Activated gamma-delta T cell treated with Interleukin-2 at 50 U/mL for 16 hours (primary cell): ENCODE measurements at places on chromosomes 6 and 20.
A peak's percentile ranks its signal among the peaks of the same experiment; 100 is the strongest.

- DNase-seq: no peak
These were observed 532.1 kb upstream of the JAG1 start for GRCh38 chr20:11205769-11206362.

DNA sequence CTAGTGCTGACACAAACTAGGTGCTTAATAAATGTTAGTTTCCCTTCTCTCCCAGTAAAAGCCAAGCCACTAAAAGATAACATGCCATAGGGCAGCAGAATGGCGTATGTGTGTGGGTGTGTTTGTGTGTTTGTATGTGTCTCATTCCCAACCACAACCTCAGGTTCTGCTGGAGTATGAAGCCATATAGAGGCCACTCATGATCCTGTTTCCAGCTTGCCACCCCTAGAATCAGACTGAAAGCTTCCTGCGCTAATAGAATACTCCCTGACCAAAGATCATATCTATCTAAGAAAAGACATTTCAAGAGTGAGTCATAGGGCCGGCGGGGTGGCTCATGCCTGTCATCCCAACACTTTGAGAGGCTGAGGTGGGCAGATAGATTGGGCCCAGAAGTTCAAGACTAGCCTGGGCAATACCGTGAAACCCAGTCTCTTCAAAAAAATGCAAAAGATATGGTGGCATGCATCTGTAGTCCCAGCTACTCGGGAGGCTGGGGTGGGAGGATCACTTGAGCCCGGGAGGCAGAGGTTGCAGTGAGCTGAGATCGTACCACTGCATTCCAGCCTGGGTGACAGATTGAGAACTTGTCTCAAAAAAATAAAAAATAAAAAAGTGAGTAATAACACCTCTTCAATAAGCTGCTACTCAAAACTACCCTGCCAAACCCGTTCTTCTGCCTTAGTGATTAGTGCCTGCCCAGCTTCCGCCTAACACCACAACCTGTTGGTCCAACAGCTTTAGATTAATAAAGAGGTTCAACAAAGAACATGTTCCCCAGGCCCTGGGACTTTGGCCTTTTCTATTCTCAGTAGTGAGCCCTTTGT, 11.8 kb upstream of the SNRPC start:
- no peak for DNase-seq

- DNase-seq: no peak
These were observed 199.1 kb downstream of the SCP2D1 start for GRCh38 chr20:19012676-19013075.

DNA sequence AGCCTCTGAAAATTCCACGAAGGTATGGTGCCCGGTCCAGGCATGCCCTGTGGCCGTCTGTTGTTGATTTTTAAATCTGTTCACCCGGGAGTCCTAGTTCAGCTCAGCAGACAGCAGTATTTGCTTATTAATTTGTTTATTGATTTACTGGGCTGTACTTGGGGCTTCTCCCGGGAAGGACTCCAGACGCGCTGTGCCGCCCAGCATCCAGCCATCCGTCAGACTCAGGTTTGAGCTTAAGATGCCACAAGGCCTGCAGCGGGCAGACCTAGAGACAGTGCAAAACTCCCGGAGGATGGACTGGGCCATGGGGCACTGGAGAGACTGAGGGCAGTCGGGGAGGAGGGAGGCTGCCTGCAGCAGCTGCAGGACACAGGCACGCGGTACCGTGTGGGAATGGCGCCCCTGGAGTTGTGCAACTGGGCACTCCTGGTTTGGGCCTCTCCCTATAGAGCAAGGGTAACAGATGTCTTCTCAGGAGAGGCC, 17.3 kb upstream of the CCDC167 start:
- DNase-seq: no peak

- no peak for DNase-seq
These were observed 6.3 kb downstream of the OSER1 start for GRCh38 chr20:44204156-44204831.

GRCh38 chr6:127547215-127547614, 28.1 kb upstream of the MTCL3 start:
- no peak for DNase-seq

GRCh38 chr6:156587751-156588301, 189.4 kb upstream of the ARID1B start:
- DNase-seq: no peak

DNA sequence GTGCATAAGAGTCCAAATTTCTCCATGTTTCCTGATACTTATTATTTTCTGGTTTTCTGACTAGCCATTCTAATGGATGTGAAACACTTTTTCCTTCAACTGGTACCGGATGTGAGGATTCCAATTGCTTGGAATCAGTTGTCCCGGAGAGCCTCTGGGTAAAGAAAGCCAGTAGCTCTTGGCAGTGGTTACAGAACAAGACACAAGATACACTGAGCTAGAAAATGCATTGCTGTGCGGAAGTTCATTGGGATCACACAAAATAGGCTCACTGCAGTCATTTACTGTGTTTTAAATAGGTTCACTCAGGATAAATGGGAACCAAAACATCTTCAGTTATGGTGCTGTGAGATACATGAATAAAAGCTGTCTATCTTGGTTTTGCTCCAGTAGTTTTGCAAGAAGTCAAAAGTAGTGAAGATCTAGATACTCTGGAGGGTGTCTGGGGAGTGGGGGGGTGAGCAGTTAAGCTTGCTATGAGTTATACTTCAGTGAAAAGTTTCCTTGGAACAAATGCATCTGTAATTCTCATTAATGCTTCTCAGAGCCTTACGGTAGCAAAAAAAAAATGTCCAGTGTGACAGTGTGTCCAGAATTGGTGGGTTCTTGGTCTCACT, 54.4 kb upstream of the RNF182 start:
- no peak for DNase-seq

DNA sequence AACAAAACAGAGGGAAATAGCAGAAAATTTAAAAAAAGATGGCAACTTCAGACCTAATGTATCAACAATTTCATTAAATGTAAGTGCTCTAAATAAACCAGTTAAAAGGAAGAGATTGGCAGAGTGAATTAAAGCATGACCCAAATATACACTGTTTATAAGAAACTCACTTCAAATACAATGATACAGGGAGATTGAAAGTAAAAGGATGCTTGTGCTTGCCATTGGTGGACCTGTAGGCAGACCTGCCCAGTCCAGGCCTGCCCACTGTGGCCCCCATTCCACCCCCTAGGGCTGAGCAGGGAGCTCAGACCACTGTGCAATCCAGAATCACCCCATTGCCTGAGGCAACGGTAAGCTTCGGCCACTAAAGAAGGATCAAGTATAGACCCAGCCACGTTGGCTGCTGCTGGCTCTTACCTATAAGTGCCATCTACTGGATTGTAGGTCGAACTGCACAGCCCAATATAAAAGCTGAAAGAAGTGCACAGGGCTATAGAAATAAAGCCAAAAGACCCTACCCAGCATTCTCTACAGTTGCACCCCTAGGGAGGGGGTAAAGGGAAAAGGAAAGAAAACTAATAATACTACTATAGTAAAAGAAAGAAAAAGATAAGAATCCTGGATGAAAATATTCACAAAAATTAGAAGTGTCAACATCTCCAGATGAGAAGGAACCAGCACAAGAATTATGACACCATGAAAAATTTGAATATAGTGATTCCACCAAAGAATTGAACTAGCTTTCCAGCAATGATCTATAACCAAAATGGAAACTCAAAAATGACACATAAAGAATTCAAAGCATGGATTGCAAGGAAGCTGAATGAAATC, 36.1 kb downstream of the PSMB1 start:
- DNase-seq: peak; percentile 36

DNA sequence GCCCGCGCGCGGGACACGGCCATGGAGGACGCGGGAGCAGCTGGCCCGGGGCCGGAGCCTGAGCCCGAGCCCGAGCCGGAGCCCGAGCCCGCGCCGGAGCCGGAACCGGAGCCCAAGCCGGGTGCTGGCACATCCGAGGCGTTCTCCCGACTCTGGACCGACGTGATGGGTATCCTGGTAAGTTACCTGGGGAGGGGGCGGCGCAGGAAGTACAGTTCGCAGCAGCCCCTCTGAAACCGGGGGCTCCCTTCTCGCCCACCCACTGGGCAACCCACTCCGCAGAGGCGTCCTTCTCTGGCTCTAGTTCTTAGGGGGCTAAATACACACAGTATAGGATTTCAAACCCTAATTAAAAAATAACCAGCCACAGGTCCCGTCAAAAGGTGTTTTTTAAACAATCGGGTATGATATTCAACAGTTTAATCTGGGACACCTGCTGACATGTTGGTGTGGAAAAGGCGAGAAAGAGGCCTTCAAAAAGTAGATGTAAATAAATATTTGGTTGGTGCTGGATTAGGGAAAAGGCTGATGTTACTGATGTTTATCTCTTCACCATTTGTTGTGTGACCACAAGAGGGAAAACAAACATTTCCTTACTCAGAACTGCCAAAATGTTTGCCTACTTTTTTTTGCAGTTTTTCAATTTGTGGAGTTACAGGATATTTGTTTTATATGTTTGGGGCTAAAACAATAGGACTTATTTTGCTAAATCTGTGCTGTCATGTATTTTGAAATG, 577 bp downstream of the SASH1 start:
- DNase-seq: no peak

DNA sequence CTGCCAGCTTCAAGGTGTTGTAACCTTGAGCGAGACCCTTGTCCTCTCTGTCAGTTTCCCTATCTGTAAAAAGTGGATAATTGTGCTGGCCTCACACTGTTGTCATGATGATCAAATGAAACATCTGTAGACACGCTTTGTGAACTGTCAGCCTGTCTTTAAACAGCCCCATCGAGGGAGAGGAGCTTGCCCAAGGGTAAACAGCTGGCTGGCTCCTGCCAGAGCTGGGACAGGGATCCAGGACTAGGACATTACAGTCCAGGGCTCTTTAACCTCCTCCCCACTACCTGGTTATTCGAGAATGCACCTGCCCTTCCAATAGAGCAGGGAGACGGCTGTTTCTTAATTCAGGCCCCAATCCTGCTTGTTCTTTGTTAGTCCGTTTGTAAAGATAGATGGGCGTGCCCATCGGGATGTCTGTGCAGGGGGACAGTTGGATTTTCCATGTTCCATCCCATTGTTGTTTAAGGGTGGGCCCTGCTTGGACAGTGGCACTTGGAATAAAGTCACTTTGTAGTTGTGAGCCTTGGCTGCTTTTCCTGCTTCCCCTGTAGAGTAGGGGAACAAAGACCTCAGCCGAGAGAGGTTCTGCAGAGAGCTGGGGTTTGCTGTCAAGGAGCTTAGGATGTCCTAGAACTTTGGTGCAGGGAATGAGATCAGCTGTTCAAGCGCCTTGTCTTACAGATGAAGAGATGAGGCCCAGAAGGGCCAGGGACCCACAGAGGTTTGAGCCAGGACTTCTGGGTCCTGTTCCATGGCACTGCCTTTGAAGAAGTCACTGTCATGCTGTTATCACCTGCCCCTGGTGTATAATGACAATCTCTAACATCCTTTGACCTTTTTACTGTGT, 77.9 kb upstream of the MYL9 start:
- no peak for DNase-seq

DNA sequence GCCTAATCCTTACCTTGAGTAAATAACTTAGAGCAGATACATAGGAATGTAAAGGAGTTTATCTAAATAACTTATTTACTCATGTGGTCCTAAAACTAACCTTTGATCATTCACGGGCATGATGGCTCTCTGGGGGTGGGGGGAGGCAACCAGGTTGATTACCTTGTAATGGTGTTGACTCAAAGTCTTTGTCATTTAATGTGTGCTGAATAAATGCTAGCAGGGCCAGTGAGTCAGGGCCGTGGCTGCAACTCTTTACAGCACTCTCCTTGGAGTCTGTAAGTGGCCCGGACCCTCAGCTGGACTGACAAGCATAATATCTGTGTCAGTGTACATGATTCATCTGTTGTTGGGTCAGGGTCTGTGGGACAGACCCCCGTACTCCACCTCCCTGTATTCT, 203.0 kb downstream of the EPM2A start:
- DNase-seq: no peak

GRCh38 chr20:56458206-56458821, 10.1 kb upstream of the RTF2 start:
- no peak for DNase-seq

GRCh38 chr6:72966628-72967280, 258.5 kb downstream of the KHDC1L start:
- DNase-seq: no peak

DNA sequence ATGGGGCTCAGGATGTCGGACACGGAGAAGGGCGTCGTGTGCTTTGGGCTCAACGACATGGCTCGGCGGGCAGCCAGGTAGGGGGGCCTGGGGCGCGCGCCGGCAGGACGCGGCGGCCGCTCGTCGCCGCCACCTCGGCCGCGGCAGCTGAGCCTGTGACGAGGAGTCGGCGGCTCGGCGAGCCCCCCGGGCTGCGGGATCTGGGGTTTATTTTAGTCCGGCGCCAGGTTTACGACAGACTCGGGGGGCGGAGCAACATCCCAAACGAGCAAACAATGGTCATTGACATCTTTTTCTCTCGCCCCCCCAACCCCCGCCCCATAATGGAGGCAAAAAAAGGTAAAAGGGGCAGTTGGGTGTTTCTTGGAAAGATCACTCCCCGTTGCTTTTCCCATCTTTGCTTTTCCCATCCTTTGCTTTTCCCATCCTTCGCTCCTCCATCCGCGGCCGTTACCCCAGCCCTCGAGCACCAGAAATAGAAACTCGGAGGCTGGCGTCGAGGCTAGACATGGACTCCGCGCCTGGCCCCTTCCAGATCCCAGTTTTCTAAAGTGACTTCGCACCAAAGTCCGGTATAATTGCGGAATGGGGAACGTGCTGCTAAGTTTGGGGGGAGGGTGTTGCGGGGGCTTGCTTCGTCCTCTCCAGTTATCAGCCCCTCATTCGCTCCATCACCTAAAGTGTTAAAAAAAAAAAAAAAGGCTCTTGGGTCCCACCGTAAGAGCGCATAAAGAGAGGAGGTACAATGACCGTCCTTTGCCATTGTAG, at the start of gene NKX2-4:
Gene NKX2-4, minus strand, starts transcription at position 186 of the 768 bp plus-strand sequence. Its CDS starts 127 bp downstream, at position 59.
- DNase-seq: no peak

GRCh38 chr6:148518511-148519156, 176.0 kb downstream of the SASH1 start:
- DNase-seq: no peak

GRCh38 chr6:20468209-20468608, 66.0 kb upstream of the CDKAL1 start:
- no peak for DNase-seq

DNA sequence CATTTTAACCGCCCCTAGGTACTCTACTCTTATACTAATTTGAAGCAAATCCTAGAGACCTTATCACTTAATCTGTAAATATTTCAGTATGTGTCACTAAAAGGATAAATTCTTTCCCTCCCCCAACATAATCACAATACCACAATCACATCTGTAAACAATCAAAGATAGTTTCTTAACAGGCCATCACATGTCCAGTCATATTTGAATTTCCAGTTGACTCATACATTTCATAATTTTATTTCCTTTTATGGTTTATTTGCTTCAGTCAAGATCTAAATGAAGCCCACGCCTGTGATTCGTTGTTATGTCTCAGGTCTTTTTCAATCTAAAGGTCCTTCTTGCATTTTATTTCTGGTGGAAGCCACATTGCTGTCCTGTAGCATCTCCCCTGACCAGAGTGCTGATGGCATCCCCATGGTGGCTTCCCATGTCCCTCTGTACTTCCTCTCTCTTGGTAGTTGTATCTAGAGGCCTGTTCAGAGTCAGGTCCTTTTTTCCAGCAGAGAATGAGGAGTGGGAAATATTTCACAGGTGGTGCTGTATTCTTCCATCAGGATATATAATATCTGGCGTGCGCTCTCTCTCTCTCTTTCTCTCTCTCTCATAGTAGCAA, 128.6 kb upstream of the SLC22A23 start:
- no peak for DNase-seq
